ENCODE measurements at places on chromosomes 5 and 9. TPM values are rescaled to one million over a fixed set of nuclear protein-coding genes. Genes with fewer than 3 reads are reported as not detected.

- no peak for ATAC-seq
These were observed 412.2 kb upstream of the CDH9 start for GRCh38 chr5:27450607-27451006.

IL9 gene
- total RNA-seq, result not detected

GRCh38 chr9:132411091-132411508 lies 1.1 kb downstream of the CFAP77 start:
- no peak for ATAC-seq

DNA sequence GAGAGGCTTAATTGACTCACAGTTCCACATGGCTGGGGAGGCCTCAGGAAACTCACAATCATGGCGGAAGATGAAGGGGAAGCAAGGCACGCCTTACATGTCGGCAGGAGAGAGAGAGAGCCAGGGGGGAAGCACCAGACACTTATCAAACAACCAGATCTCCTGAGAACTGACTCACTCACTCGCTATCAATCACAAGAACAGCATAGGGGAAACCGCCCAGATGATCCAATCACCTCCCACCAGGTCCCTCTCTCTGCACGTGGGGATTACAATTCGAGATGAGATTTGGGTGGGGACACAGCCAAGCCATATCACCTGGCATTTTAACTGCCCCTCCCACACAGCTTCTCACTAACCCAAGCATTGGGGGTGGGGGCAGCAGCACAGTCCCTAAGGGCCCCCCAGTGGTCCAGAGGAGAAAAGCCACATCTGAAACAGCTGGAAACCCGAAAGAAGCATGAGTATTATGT lies 76.1 kb upstream of the ASS1 start:
- no peak for ATAC-seq

DNA sequence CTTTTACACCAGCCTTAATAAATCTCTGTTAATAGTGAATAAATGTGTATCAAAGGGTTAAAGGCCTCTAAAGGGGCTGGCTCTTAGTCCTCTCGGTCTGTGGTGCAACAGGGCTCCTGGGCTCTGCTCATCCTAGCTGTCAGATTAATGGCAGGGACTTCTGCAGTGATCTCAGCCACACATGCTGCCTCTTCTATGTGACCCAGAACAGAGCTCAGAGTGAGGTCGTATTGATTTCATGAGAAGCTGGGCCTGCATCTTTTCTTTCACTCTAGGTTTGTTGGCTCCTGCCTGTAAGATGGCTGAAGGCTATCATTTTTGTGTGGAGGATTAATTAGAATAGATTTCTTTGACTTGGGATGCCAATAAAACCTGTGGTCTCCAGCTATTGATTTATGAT lies 165.0 kb upstream of the GLRA1 start:
- no peak for ATAC-seq
